ENCODE measurements at places on chromosomes 1 and 21.

DNA sequence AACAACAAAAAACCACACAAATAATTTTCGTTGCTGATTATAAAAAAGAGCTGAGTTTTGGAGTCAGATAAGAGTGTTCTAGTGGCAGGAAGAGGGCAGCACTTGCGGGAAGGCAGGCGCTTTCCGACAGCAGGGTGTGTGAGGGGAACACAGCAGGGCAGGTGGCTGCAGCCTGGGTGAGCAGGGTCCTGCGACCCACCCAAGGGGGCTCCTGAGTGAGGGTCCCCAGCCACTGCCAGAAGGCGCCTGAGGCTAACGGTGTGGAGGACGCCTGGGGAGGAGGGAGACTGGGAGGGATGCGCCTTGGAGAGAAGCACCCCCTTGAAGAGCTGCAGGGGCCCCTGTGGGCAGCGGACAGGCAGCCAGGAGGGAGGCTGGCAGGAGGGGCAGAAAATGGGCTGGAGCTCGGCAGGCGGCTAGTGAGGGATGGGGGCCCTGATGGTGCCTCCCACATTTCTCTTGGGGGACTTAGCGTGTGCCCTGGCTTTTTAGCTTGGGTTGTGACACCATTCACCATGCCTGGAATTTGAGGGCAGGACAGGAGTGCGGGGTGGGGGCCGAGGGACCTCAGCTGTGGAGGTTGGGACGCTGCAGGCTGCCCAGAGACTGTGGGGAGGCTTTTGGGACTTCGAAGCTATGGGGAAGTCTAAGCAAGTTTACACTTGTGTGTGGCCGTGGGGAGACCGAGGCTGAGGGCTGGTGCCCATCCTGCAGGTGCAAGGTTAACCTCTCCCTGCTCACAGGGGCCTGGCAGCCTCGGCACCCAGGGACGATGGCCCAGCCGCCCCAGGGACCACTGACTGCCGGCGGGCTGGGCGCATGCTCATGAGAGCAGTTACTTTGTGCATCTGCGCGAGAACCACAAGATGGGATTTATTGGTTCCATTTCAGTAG is 111.4 kb downstream of the SIK1 start:
- no peak for DNase-seq

GRCh38 chr1:211738691-211739301 is 63.4 kb upstream of the NEK2 start:
- DNase-seq: no peak

DNA sequence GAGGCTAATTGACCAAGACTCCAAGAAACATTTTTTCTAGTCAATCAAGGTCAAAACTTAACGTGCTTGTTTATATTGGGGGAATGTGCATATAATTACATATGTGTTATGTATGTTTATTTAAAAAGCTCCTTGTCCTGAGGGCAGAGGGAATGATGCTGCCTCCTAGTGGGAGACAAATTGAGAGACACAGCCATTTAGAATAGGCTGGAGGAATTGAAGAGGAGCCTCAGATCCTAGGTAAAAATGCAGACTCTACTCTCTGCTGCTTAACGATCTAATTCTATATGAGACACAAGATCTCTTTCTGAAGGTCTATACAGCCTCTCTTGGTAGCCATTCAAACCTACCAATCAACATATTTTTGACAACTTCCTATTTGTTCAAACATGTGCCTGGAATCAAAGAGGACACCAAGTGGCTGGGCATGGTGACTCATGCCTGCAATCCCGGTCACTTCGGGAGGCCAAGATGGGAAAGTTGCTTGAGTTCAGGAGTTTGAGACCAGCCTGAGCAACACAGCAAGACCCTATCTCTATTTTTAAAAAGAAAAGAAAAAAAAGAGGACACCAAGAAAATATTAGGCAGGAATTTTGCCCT is 136.6 kb upstream of the ZNF648 start:
- no peak for DNase-seq

- no peak for DNase-seq
Measured at GRCh38 chr1:65729259-65729658, 63.4 kb upstream of the PDE4B start.

DNA sequence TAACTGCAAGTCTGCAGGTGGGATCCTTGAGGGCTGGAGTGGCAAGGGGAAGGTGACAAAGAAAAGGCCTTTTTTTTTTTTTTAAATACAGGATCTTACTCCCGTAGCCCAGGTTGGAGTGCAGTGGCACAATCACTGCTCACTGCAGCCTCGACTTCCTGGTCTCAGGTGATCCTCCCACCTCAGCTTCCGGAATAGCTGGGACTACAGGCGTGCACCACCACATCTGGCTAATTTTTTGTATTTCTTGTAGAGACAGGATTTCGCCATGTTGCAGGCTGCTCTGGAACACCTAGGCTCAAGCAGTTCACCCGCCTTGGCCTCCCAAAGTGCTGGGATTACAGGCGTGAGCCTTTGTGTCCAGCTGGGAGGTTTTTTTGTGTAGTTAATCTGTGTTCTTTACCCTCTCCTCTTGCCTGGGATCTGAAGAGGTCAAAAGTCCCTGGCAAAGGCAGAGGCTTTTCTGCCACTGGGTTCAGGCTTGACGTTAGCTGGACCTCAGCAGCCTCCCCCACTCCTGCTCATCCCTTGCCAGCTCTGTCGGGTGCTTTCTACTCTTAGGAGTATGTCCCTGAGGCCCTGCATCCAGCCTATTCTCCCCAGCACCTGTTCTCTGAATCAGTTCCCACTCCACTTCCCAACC is 5.2 kb downstream of the IL6R start:
- no peak for DNase-seq

DNA sequence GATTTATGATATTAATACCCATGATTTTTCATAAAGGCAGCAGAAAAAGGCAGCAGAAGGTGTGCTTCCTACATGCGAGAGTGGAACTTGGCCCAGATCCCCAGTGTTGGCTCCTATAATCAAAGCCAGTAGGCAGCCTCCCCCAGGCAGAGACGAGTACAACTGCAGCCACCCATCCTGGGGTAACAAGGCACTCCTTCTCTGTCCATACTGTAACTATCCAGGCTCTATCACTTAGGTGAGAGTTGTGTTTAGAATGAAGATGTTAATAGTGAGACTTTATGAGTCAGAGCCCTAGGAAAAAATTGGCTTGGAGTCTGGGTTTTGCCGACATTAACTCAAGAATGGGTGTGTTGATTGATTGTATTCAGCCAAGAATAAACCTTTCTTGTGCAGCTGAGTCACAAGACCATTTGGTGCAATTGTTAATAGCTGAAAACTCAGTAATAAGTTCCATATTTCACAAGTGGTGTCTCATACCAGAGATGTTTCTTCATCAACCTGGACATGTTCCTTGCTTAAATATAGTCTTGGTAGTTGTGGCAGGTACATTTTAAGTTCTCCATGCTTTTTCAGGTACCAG is 322.3 kb downstream of the DUSP10 start:
- no peak for DNase-seq

DNA sequence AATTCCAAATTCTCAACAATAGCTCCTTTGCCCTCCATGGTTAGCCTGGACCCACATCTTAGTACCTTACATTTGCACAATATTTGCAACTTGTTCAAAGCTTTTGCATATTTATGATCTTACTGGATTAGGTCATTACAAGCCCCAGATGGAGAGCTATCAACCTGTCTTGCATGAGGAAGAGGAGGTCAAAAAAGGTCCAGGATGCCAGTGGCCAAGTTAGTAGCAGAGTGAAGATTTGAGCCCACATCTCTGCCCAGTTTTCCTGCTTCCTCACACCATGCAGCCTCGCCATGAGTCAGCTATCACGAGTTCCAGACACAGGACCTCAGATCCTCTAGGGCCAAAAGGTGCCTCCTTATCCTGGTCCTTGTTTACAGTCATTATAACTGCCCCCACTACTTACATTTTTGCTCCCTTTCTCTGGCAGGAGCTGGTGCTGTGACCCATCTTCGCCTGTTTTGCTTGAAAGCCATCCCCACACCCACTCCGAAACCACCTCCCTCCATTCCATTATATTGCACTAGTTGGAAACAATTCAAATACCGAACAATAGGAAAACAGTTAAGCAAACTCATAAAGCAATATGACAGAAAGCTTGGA is 5.0 kb upstream of the AHCYL1 start:
- DNase-seq: no peak

DNA sequence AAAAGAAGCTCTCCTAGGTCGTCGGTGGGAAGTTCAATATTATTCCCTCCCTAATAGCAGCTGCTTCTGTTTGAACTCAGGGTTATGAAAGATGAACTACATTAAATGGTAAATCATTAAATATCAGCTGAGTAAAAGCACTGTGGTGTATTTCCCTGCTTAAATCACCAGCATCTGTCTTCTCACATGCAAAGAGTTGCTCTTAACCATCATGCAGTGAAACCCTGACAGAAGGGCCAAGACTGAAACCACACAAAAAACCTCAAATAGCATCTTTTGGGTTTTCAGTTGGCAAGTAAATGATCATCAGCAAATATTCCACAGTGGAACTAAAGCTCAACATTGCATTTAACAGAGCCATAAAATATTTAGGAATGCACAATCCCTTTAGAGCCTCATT is 380.0 kb upstream of the ADGRL2 start:
- no peak for DNase-seq

DNA sequence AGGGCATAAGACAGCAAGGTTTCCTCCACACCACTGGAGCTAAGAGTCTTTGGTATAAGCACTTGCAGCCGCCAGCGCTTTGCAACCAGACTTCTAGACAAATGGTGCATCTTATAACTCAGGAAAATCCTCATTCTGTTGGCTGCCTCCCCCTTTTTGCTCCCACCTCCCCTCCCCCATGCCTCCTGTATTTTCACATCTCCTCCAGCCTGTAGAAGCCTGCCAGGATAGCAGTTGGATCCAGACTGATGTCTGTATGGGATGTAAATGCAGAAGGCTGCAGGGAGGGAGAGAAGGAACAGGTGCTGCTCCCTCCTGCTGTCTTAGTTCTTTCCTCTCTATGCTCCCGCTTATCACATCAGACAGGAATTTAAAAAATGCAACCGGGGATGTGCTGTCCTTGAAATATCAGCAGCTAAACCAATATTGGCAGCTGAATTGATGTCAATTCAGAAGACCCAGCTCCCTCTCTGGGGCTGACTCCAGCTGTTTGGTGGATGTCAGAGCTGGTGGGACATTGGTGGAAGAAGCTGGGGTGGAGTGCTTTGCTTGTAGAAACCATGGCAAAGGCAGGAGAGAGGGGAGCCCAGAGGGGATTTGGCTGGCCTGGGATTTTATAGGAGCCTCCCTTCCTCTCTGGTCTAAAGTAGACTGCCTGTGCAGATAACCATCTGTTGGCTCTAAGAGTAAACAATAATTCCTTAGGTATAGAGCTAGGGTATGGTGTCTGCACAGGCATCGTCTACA is 53.5 kb downstream of the NFASC start:
- no peak for DNase-seq

DNA sequence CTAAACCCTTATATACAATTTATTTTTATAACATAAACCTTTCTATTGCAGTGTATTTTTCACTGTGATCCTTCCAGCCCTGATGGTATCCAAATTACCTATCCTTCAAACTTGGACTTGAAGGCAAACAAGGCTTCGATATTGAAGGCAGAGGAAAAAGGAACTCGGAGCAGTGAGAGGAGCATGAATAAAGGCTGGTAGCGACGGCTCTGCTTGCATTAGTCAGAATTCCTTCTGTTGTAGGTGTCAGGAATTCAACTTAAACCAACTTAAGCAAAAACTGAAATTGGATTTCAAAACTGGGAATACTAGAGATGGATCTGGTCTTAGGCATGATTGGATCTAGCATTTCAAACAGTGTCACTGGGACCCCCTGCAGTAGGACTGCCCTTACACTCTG is 17.8 kb upstream of the SSX2IP start:
- no peak for DNase-seq

- no peak for DNase-seq
Measured at GRCh38 chr1:60262701-60263100, 189.1 kb upstream of the C1orf87 start.

DNA sequence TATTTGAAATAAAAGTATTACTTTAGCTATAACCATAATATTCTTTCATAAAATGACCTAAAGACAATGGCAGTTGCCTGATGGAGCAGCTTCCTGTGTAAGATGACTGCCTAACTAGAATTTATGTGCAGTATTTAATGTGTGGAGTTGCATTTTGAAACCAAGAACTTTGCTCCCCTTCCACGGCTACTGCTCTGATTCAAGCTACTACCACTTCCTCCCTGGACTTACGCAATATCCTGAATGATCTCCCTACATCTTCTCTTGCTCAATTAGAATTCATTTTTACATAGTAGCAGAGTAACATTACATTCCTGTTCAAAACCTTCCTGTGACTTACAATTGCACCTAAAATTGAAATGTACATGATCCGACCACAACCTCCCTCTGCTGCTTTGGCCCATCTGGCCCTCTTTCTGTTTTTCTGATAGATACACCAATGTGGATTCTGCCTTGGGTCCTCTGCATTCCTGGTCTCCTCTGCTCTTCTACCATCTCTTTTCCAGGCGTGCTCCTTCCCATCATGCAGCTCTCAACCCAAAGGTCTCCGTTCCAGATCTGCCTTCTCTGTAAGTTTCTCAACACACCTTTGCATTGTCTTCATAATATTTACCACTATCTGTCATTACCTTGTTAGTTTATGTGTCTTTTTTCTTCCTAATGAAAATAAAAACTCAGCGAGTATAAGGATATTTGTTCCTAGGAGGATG is 47.4 kb upstream of the USP25 start:
- no peak for DNase-seq

GRCh38 chr1:76037324-76037723 is 37.2 kb upstream of the ST6GALNAC3 start:
- DNase-seq: no peak

DNA sequence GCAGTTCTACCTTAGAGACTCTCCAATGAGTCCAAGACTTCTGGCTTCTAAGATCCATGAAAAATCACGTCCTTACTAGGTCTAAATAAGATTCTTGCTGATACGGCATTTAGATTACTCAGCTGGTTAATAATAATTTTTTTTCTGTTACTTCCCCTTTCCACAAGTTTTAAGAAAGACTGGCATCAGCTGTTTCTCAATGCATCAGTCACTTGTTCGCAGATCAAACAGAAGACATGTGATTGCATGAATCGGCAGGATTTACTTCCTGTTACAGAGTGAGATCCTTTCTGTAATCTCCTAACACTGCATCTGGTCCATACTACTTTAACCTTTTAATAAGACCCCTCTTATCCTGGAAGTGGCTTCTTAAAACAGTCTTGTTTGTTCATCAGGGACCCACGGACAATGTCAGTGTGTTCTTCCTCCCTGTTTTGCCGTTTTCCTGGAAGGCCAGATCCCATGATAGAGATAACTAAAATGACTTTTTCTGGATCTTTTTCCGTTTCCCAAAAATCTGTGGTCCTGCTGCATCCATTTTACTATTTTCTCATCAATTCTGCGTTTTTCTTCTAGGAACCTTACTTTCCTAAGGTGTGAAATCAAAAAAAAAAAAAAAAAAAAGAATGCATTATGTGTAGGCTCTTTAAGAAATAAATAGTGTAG is 6.1 kb downstream of the NPL start:
- no peak for DNase-seq
